Activated CD4-positive, alpha-beta T cell treated with anti-CD3 and anti-CD28 coated beads, Interleukin-2, amount 10 ng/mL, durations not matched to agents 7 days and 5 days (primary cell): ENCODE measurements at places on chromosomes 1 and 21. TPM values are rescaled to one million over a fixed set of nuclear protein-coding genes. Genes with fewer than 3 reads are reported as not detected.
A peak's percentile ranks its signal among the peaks of the same experiment; 100 is the strongest.

HPCAL4 gene
- 2.0 TPM for total RNA-seq

FCRLB gene
- 0.23 TPM for total RNA-seq

LCE1F gene
- not detected for total RNA-seq

GRCh38 chr1:231799363-231799986 is 172.9 kb downstream of the DISC1 start:
- peaks cover 26% of the 10 kb centered on the region for H3K36me3 ChIP-seq
- H3K27ac ChIP-seq, result peak overlapping the region; percentile 61
- H3K27me3 ChIP-seq, result no peaks in the 10 kb centered on the region
- DNase-seq, result no peak
- H3K4me1 ChIP-seq, result no peaks in the 10 kb centered on the region

DNA sequence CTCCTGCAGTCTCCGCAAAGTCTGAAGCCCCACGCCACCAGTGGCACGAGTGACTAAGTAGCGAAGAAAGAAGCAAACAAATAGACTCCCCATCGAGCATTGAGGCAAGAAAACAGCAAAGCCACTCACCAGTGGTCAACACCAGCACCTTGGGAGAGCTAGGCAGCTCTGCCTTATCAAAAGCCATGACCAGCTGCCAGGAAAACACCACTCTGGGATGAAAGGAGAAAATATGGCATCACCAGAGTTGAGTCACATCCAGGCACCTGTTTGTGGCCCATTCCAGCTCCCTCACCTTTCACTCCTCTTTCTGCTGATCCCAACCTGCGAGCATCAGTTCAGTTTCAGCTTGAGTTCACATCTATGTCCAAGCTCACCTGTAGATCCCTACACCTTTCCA is 17.2 kb downstream of the PDZK1 start:
- H3K36me3 ChIP-seq, result peaks cover 8% of the 10 kb centered on the region
- DNase-seq, result no peak
- peaks cover 39% of the 10 kb centered on the region for H3K4me1 ChIP-seq
- H3K4me3 ChIP-seq, result peak overlapping the region; percentile 51

GRCh38 chr1:235809688-235810397 is 56.9 kb downstream of the LYST start:
- H3K4me3 ChIP-seq, result no peak overlapping the region
- H3K36me3 ChIP-seq, result peaks cover 13% of the 10 kb centered on the region
- no peak overlapping the region for H3K27ac ChIP-seq
- H3K27me3 ChIP-seq, result no peaks in the 10 kb centered on the region
- no peaks in the 10 kb centered on the region for H3K4me1 ChIP-seq

DNA sequence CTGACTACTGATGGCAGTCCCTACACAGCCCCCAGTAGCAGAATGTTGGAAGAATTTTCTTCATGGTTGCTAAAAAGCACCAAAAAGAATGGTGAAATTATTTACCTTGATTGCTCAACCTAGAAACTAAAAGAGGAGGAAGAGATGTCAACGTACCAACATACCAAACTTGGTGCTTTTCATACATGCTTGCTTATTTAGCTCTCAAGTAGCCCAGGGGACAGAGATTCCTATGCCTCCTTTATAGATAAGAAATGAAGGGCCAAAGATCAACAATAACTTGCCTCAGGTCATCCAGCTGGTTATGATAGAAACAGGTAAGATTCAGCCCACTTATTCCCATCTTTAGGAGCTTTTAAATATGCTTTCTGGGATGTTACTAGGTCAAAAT is 170.6 kb downstream of the PIGK start:
- no peak overlapping the region for H3K4me3 ChIP-seq
- H3K4me1 ChIP-seq, result peaks cover 20% of the 10 kb centered on the region
- H3K27me3 ChIP-seq, result peaks cover 9% of the 10 kb centered on the region
- H3K27ac ChIP-seq, result no peak overlapping the region
- no peak for DNase-seq

- H3K4me3 ChIP-seq, result no peak overlapping the region
- H3K27ac ChIP-seq, result no peak overlapping the region
- no peaks in the 10 kb centered on the region for H3K36me3 ChIP-seq
- H3K27me3 ChIP-seq, result peaks cover 5% of the 10 kb centered on the region
Measured at GRCh38 chr1:47971385-47972160, 25.6 kb downstream of the TRABD2B start.

DNA sequence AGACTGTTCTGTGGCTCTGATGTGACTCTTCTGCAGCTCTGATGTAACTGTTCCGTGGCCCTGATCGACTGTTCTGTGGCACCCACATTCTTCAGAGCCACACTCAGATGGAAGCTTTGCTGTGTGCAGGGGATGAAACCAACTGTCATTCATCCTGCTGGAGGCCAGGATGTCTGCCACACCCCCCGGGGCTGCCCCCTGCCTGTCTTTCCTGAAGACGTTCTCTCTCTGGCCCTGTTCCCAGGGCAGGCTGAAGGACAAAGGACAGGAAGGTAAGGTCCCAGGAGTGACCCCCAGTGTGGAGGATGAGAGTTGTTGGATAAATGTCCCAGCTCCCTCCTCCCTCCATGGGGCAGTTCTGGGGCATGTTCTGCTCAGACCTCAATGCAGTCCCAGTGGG is 29.4 kb upstream of the UMODL1 start:
- no peak overlapping the region for H3K27ac ChIP-seq
- no peaks in the 10 kb centered on the region for H3K4me1 ChIP-seq
- H3K36me3 ChIP-seq, result no peaks in the 10 kb centered on the region

GRCh38 chr1:165600793-165601192 is 30.2 kb upstream of the MGST3 start:
- H3K27me3 ChIP-seq, result peaks cover 18% of the 10 kb centered on the region
- no peaks in the 10 kb centered on the region for H3K36me3 ChIP-seq
- DNase-seq, result no peak
- peaks cover 31% of the 10 kb centered on the region for H3K4me1 ChIP-seq
- H3K27ac ChIP-seq, result no peak overlapping the region

DNA sequence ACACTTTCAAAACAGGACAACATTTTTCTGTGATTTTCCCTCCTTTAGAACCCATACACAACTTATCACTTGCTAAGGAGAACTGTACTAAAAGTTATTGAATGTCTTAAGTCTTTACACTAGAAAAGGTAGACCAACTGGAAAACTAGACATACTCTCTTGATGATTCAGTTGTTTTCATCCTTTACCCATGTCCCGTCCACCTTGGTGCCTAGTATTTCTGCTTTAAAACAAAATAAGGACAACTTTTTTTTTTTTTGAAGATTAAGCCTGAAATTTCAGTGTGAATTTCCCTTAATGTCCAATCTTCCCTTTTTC is 4.5 kb downstream of the CDKN2C start:
- H3K36me3 ChIP-seq, result peaks cover 61% of the 10 kb centered on the region
- no peak overlapping the region for H3K4me3 ChIP-seq
- peaks cover 43% of the 10 kb centered on the region for H3K27me3 ChIP-seq
- H3K27ac ChIP-seq, result no peak overlapping the region

DNA sequence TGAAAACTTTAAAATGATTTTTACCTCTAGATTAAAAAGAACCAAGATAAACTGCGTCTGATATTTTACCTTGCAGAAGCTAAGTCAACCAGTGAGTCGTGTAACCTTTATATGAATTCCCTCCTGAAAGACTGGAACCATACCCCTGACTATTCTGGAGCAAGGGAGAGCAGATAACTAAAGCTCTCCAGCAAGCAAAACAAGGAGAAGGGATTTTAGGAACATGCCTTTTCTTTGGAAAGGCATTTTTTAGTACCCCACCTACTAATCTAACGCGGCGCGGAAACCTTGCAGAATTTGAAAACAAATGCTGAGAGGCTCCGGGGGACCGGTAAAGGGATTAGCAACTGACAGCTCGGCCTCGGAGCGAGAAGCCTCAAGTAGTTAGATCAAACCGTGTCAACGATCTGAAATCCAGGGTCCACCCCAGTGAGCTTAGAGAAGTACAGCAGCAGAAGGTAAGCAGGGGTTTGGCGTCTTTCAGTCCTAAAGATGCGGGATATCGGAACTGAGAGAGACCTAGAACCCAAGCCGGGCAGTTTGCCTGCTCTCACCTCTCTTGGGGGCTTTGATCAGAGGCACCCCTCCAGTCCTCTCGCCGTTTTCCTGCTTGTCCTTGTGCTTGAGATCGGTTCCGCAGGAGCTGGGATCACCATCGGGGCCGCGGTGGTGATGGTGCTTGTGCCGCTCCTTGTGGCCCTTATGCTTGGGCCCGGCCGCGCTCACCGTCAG is 954 bp downstream of the RSBN1 start:
- DNase-seq, result peak; percentile 39
- H3K36me3 ChIP-seq, result peaks cover 34% of the 10 kb centered on the region
- H3K27me3 ChIP-seq, result no peaks in the 10 kb centered on the region
- H3K4me3 ChIP-seq, result peak overlapping the region; percentile 96

GRCh38 chr1:200627575-200628222 is 7.1 kb upstream of the KIF14 start:
- no peaks in the 10 kb centered on the region for H3K36me3 ChIP-seq
- H3K27ac ChIP-seq, result peak overlapping the region; percentile 0
- no peak for DNase-seq
- H3K27me3 ChIP-seq, result no peaks in the 10 kb centered on the region

DNA sequence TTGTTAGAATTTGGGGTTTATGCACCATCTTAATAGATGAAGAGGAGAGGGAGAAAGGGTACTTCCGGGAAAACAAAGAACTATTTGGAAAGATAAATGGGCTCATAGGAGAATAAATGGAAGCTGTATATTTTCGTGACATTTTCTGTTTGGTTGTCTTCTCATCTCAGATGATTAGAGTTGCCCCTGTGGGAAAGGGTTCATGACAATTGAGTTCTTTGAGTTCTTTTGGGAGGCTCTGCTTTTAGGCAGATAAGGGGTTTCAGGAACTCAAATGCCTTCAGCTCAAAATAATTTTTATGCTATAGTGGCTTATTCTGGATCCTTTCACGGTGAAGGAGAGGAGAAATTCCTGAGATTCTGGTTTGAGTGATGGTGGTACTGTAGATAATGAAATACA is 63.6 kb downstream of the CAMTA1 start:
- no peaks in the 10 kb centered on the region for H3K4me1 ChIP-seq
- no peak for DNase-seq
- no peak overlapping the region for H3K4me3 ChIP-seq
- H3K27me3 ChIP-seq, result no peaks in the 10 kb centered on the region

DNA sequence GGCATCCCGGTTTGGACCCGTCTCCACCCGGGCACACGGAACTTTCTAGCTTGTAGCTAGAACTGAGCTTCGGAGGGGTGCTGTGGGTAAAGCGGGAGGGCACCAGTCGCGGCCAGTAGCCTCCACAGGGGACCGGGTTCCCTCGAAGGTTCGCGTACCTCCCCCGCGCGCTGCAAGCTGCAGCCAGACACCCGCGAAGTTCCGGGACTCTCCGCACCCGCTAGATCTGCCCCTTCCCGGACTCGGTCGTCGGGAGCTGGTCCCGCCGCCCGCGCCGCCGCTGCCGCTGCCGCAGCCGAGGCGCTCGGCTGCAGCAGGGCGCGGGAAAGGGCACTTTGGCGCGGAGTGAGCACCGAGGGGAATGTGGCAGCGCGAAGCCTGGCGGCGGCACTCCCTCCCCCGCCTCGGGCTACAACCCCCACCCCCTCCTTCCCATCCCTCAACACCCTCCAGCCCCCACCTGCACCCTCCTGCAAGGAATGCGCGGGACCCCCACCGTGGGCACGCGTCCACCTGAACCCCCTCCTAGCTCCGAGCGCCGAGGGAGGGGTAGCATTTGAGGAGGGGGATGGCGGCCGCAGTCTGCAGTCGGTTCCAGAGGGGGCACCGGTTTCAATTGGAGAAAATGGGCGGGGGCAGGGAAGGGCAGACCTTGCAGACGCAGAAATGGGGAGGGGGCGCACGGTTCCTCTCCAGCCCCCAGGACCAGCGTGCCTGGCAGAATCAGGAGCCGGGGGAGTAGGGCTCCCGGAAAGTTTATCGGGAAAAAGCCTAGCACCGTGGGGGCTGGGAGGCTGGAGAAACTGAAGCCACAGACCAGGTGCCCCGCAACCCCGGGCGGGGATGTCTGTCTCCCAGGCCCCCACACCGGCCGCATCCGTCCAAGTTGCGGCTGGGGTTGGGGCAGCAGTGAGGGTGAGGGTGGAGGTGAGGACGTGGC is 968 bp downstream of the CSMD2 start:
- H3K27ac ChIP-seq, result no peak overlapping the region
- peaks cover 76% of the 10 kb centered on the region for H3K27me3 ChIP-seq

- DNase-seq, result no peak
- H3K4me3 ChIP-seq, result no peak overlapping the region
- H3K27me3 ChIP-seq, result no peaks in the 10 kb centered on the region
- no peak overlapping the region for H3K27ac ChIP-seq
- H3K36me3 ChIP-seq, result no peaks in the 10 kb centered on the region
- H3K4me1 ChIP-seq, result no peaks in the 10 kb centered on the region
Measured at GRCh38 chr1:162371611-162372010, 5.0 kb downstream of the SPATA46 start.

DNA sequence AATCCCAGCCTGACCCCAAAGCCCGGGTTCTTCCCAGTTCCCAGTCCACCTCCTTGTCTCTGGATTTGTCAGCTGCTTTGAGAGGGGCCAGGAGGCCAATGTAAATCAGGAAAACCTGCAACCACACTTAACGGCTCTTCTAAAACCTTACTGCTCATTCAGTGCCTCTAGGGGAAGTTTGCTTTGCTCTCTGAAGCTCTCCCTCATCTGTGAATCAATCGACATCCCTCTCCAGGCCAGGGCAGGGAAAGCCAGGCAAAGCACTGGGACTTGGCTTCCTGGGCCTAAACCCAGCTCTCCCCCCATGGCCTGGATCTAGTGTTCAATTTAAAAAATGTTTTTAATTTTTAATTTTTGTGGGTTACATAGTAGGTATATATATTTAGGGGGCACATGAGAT is 9.3 kb downstream of the NKAIN1 start:
- no peaks in the 10 kb centered on the region for H3K4me1 ChIP-seq
- no peak overlapping the region for H3K27ac ChIP-seq
- H3K4me3 ChIP-seq, result no peak overlapping the region
- DNase-seq, result no peak
- H3K36me3 ChIP-seq, result no peaks in the 10 kb centered on the region

MMEL1 gene
- total RNA-seq, result 3.5 TPM

GRCh38 chr1:21139601-21140000 is 37.1 kb downstream of the EIF4G3 start:
- H3K36me3 ChIP-seq, result peaks cover 1% of the 10 kb centered on the region
- H3K4me3 ChIP-seq, result no peak overlapping the region
- no peaks in the 10 kb centered on the region for H3K4me1 ChIP-seq
- no peak overlapping the region for H3K27ac ChIP-seq
- no peaks in the 10 kb centered on the region for H3K27me3 ChIP-seq
- DNase-seq, result no peak

GRCh38 chr1:36602184-36602583 is 119.5 kb upstream of the CSF3R start:
- peaks cover 6% of the 10 kb centered on the region for H3K4me1 ChIP-seq
- no peaks in the 10 kb centered on the region for H3K36me3 ChIP-seq
- no peak overlapping the region for H3K27ac ChIP-seq

GRCh38 chr1:43450251-43450941 is 3.3 kb downstream of the HYI start:
- peaks cover 39% of the 10 kb centered on the region for H3K36me3 ChIP-seq
- H3K4me3 ChIP-seq, result no peak overlapping the region
- DNase-seq, result no peak
- no peak overlapping the region for H3K27ac ChIP-seq
- peaks cover 19% of the 10 kb centered on the region for H3K4me1 ChIP-seq
- H3K27me3 ChIP-seq, result peaks cover 7% of the 10 kb centered on the region

GRCh38 chr1:160993544-160994193 is 27.3 kb downstream of the F11R start:
- DNase-seq, result peak; percentile 8
- peaks cover 13% of the 10 kb centered on the region for H3K4me1 ChIP-seq
- H3K27ac ChIP-seq, result no peak overlapping the region
- no peak overlapping the region for H3K4me3 ChIP-seq
- peaks cover 2% of the 10 kb centered on the region for H3K36me3 ChIP-seq
- no peaks in the 10 kb centered on the region for H3K27me3 ChIP-seq
